Hepatocyte (in vitro differentiated cells): ENCODE measurements at places on chromosomes 1 and 21. TPM values are rescaled to one million over a fixed set of nuclear protein-coding genes. Genes with fewer than 3 reads are reported as not detected.

The MAB21L3 gene
- total RNA-seq = 0.24 and 0.47 TPM in 2 replicates

The SDC3 gene
- total RNA-seq = 28.6 and 33.5 TPM in 2 replicates

The EPHX1 gene
- total RNA-seq = 122 and 133 TPM in 2 replicates

The UCK2 gene
- total RNA-seq = 15.7 and 20.9 TPM in 2 replicates

The KIF14 gene
- 1.4 and 2.2 TPM in 2 replicates for total RNA-seq

The RPE65 gene
- total RNA-seq = 0.32 and 0.70 TPM in 2 replicates

The PEA15 gene
- 61.1 and 82.3 TPM in 2 replicates for total RNA-seq

The OLFML3 gene
- total RNA-seq = 441 and 460 TPM in 2 replicates

The ANKRD34A gene
- 0.28 and 0.90 TPM in 2 replicates for total RNA-seq

The GBP6 gene
- total RNA-seq = 0.03 TPM in 1 of 2 replicates, not detected in the other

The CFHR2 gene
- total RNA-seq = 16.9 and 35.6 TPM in 2 replicates

The MATN1 gene
- 0.47 and 2.0 TPM in 2 replicates for total RNA-seq

The FMO4 gene
- 20.5 and 31.4 TPM in 2 replicates for total RNA-seq

The CXADR gene
- total RNA-seq = 88.9 and 93.4 TPM in 2 replicates

The AURKAIP1 gene
- total RNA-seq = 92.9 and 105 TPM in 2 replicates

The CDA gene
- total RNA-seq = 2.1 and 3.2 TPM in 2 replicates

The PSRC1 gene
- total RNA-seq = 10.1 and 14.3 TPM in 2 replicates

The DPT gene
- 12.5 and 13.5 TPM in 2 replicates for total RNA-seq
